ENCODE measurements at places on chromosomes 3 and 15. TPM values are rescaled to one million over a fixed set of nuclear protein-coding genes. Genes with fewer than 3 reads are reported as not detected.

CRTC3 gene
- 27.2 TPM for total RNA-seq

RHOV gene
- not detected for total RNA-seq

CD200R1 gene
- 0.75 TPM for total RNA-seq

GOLGA8J gene
- not detected for total RNA-seq

FOXP1 gene
- 36.3 TPM for total RNA-seq

DNA sequence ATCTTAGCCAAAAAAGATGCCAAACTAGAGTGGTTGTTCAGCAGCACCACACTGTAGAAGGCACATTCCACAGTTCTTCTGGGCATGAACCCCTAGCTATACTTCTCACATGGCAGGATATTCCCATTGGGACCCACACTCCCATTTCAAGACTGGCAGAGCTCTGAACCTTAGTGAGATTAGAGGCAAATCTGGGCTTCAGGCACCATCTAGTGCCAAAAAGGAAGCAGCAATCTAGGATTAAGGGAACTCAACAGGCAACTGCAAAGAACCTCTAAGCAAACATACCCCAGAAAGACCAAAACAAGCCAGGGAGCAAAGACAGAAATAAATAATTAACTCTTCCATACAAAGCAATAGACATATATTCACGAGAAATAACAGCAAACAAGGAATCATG lies 66.2 kb downstream of the TAFA4 start:
- DNase-seq = no peak

GRCh38 chr3:195238081-195238571 lies 32.8 kb downstream of the XXYLT1 start:
- DNase-seq = peak; percentile 23

DNA sequence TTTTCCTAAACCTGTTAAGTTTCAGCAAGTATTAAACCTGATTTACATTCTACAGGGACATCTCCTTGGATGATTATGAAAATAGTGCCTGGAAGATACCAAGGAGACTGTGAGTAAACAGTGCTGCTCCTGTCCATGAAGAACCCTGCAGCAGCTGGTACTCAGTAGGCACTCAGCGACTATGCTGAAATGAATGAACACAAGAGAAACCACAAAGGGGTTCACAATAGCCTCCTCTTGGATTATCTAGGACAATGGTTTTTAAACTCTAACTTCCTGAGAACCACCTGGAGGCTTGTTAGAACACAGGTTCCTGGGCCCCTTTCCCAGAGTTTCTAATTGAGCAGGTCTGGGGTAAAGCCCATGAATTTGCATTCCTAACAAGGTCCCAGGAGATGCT lies 488.4 kb upstream of the UBE2E2 start:
- no peak for DNase-seq
